ENCODE measurements at places on chromosomes 5 and 9. TPM values are rescaled to one million over a fixed set of nuclear protein-coding genes. Genes with fewer than 3 reads are reported as not detected.

The OR1J2 gene
- total RNA-seq, result not detected

The PAPPA gene
- 80.5 TPM for total RNA-seq

The ADGRV1 gene
- total RNA-seq, result 0.18 TPM

The TRIM52 gene
- 15.6 TPM for total RNA-seq

The GPR151 gene
- total RNA-seq, result not detected

All from fibroblast of the aortic adventitia (primary cell).